ENCODE measurements at places on chromosomes 5 and 9. TPM values are rescaled to one million over a fixed set of nuclear protein-coding genes. Genes with fewer than 3 reads are reported as not detected.

OR1N1 gene
- total RNA-seq = not detected

KIF3A gene
- 33.6 TPM for total RNA-seq

BTNL8 gene
- total RNA-seq = not detected

HSD17B3 gene
- 0.33 TPM for total RNA-seq

DOK3 gene
- total RNA-seq = 13.7 TPM

KCNV2 gene
- not detected for total RNA-seq

PDE6A gene
- not detected for total RNA-seq

TCF7 gene
- total RNA-seq = 16.6 TPM

TERT gene
- total RNA-seq = 4.3 TPM

GRCh38 chr5:142319560-142320429, 5.0 kb downstream of the SPRY4 start:
- H3K27ac ChIP-seq = no peak overlapping the region
- peaks cover 40% of the 10 kb centered on the region for H3K4me1 ChIP-seq
- DNase-seq = no peak
- no peaks in the 10 kb centered on the region for H3K27me3 ChIP-seq
- H3K4me3 ChIP-seq = no peak overlapping the region

DNA sequence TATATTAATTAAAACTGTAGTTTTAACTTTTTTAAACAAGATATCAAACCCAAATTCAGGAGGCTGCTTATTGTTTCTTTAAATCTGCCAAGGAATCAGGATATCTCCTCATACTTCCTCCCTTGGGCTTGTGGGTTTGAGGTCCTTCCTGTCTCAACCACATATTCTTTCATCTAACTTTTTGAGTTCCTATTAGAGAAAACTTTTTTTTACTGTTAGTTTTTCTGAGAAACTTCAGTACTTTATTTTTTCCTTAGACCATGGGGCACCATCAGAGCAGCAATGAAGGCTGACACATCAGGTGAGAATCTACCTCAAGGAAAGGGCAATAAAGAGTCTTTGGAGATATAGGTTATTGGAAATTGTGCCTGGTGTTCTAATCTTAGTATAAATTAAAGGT, 56.7 kb downstream of the TSSK1B start:
- no peaks in the 10 kb centered on the region for H3K27me3 ChIP-seq
- no peak overlapping the region for H3K27ac ChIP-seq
- H3K36me3 ChIP-seq = peaks cover 5% of the 10 kb centered on the region
- no peak for DNase-seq
- H3K4me1 ChIP-seq = peaks cover 10% of the 10 kb centered on the region

- peak overlapping the region; percentile 57 for H3K27ac ChIP-seq
- H3K4me3 ChIP-seq = no peak overlapping the region
- H3K4me1 ChIP-seq = peaks cover 7% of the 10 kb centered on the region
Observed at GRCh38 chr5:96780626-96781025, 27.1 kb downstream of the ERAP1 start.

DNA sequence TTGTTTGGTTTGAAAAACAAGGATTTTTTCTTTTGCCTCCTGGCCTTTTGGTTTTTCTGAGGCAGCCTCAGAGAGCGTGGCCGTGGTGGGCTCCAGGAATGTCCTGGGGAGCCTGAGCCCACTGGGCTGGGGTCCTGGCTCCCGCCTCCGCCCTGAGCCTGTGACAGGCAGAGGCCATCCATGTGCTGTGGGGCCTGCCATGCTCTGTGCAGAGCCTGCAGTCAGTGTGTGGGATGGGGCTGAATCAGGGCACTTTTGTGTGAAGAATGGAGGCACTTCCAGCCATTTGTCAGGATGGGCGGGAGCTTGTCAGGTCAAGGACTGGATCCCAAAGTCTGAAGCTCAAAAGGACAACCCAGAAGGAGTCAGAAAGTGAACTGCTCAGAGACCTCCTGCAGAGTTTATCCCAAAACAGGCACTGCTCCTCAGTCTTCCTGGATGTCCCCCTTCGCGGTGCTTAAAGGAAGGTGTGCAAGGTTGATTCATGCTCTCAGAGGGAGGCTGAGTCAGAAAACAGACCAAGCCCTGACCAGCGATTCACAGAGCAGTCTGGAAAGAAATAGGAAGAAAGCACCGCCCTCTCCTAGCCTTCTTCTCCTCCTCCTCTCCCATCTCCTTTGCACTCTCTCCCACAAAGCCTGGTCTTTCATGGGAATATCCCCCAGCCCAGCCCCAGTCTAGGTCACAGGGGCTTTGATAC, 53.2 kb downstream of the MVB12B start:
- peaks cover 1% of the 10 kb centered on the region for H3K36me3 ChIP-seq
- no peak overlapping the region for H3K27ac ChIP-seq
- peaks cover 32% of the 10 kb centered on the region for H3K4me1 ChIP-seq
- H3K4me3 ChIP-seq = no peak overlapping the region
- no peak for DNase-seq

GRCh38 chr5:32422697-32423096, 21.8 kb downstream of the ZFR start:
- H3K4me3 ChIP-seq = no peak overlapping the region
- no peaks in the 10 kb centered on the region for H3K27me3 ChIP-seq
- no peak overlapping the region for H3K27ac ChIP-seq

- H3K4me3 ChIP-seq = no peak overlapping the region
- no peak for DNase-seq
- H3K36me3 ChIP-seq = peaks cover 7% of the 10 kb centered on the region
Observed at GRCh38 chr5:55254802-55255201, 21.4 kb upstream of the CCNO start.

GRCh38 chr9:109256336-109256735, 64.5 kb downstream of the EPB41L4B start:
- peaks cover 3% of the 10 kb centered on the region for H3K27me3 ChIP-seq
- H3K4me3 ChIP-seq = no peak overlapping the region
- H3K27ac ChIP-seq = no peak overlapping the region

- H3K4me3 ChIP-seq = no peak overlapping the region
- H3K36me3 ChIP-seq = peaks cover 22% of the 10 kb centered on the region
- H3K27me3 ChIP-seq = no peaks in the 10 kb centered on the region
- no peak for DNase-seq
- no peak overlapping the region for H3K27ac ChIP-seq
Observed at GRCh38 chr5:116442095-116442534, 132.5 kb downstream of the SEMA6A start.

DNA sequence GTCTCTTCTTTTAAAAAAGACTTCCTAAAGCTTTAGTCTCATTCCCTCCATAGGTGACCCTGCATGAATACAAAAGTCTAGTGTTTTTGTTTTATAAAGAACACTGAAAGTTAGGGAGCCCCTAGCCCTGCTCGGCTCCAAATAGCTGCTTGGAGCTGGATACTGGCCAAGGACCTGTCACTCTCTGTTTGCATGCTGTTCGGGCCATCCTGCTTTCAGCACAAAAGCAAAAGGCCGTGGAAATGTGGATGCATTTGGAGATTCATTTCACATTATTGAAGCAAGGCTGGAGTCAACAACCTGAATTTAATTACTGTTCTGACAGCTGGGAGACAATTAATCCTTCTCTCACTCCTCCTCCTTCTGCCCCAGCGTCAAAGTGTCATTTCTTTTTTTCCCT, 151.7 kb upstream of the NMUR2 start:
- no peak for DNase-seq
- H3K4me1 ChIP-seq = no peaks in the 10 kb centered on the region
- H3K36me3 ChIP-seq = no peaks in the 10 kb centered on the region
- no peak overlapping the region for H3K4me3 ChIP-seq
- no peaks in the 10 kb centered on the region for H3K27me3 ChIP-seq

- DNase-seq = no peak
- no peak overlapping the region for H3K4me3 ChIP-seq
- H3K27me3 ChIP-seq = no peaks in the 10 kb centered on the region
Observed at GRCh38 chr9:16575142-16575985, 295.1 kb downstream of the BNC2 start.
